M059J (cell line): ENCODE measurements at places on chromosomes 2 and 18.
A peak's percentile ranks its signal among the peaks of the same experiment; 100 is the strongest.

GRCh38 chr2:44705356-44705755 is 236.1 kb upstream of the SIX3 start:
- no peak for DNase-seq

- no peak for DNase-seq
Measured at GRCh38 chr2:32200814-32201213, 35.1 kb downstream of the SLC30A6 start.

GRCh38 chr2:81747481-81748070 is 1443.0 kb upstream of the LRRTM1 start:
- DNase-seq, result no peak

DNA sequence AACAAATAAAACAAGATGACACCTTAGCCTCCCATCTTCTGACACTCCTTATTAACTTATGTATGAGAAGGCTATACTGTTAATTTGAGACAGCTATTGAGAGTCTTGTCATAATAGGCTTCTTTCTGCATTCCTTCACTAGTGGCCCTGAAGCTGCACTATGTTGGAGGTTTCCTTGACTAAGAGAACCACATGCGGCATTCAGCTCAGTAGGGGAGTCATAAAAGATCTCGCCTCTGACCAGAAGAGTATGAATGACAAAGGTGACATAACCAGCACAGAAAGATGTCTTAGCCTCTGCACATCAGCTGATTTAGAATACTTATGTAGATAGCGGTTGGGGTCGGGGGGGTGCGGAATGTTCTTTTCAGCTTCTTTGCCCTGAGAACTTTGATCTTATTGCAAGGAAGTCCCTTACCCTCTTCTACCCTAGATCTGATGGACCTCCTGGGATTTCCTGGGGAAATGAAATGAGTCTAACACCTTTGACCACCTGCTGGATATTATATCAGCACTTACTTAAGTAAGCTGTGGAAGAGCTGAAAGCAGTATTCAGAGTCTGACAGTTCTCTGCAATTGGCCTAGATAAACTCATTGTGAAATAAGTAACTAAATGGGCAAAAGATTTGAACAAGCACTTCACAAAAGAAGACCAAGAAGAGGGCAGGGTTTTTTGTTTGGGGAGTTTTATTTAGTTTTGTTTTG is 24.2 kb downstream of the RBM45 start:
- DNase-seq, result no peak

DNA sequence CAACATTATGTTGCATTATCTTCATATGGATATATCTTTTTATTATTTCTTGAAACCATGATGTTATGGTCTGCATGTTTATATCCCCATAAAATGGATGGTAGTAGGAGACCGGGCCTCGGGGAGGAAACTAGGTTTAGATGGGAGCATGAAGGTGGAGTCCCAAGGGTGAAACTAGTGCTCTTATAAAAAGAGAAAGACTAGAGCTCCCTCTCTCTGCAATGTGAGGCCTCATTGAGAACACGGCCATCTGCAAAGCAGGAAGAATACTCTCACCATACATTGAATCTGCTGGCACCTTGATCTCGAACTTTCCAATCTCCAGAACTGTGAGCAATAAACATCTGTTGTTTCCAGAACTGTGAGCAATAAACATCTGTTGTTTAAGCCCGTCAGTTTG is 64.0 kb downstream of the NXPH2 start:
- peak; percentile 2 for DNase-seq

GRCh38 chr2:241352227-241352626 is 3.9 kb upstream of the FARP2 start:
- no peak for DNase-seq

DNA sequence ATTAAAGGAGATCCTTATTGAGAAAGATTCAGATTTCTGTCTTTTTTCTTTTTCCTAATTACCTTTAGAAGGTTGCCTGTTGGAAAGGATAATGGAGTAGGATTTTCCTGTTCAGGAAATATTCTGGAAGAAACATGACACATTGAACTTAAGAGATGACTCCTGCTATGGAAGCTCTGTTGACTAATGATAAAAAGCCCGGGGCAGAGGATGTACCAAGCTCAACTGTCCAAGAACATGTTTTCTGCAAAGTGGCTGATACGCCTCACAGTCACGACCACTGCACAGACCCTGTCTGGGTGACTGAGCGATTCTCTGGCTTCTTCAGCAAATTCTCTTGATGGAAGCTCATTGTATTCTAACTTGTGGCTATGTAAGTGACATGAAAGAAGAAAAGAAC is 86.2 kb upstream of the THOC1 start:
- no peak for DNase-seq
